ENCODE measurements at places on chromosomes 7 and 10.

DNA sequence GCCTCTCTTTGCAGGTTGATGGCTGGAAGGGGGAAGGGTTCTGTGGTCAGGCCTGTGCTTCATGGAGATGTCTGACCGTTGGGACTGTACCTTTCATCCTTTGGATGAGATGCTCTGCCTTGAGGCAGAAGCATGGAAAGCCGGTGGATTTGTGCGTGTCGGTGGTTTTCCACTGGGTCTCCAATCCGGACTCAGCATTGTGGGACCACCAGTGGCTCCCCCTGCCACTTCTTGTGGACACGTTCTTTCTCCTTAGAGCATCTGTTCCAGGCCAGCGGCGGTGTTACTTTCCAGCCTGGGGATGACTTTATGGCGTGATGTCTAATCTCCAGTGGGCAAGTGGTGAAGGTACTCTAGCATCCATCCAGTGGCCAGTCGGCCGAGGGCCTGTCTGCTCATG, 178.4 kb downstream of the MGMT start:
- DNase-seq = no peak

DNA sequence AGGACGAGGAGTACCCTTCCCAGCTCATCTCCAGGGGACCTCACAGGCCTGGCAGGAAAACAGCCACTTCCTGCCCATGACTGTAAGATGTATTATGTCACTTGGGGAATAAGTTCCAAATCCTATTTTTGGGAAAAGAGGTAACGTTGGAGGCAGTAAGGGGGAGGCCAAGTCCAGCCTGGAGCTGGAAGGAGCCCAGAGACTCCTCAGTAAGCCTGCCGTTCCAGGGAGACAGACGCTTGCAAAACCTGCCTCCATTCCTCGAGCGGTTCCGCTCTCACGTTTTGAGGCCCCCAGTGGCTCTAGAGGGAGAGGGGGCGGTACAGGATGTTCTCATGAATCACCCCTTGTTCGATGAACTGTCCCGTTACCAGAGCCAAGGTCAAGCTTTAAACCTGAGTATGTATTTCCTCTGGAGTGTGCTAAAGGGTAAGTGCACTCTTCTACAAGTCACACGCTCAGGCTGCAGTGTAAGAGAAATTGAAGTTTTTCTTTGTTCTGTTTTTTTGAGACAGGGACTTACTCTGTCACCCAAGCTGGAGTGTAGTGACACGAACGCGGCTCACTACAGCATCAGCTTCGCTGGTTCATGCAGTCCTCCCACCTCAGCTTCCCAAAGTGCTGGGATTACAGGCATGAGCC, 45.5 kb upstream of the CYTH3 start:
- no peak for DNase-seq

GRCh38 chr7:88322151-88322550, 15.5 kb upstream of the STEAP4 start:
- no peak for DNase-seq

DNA sequence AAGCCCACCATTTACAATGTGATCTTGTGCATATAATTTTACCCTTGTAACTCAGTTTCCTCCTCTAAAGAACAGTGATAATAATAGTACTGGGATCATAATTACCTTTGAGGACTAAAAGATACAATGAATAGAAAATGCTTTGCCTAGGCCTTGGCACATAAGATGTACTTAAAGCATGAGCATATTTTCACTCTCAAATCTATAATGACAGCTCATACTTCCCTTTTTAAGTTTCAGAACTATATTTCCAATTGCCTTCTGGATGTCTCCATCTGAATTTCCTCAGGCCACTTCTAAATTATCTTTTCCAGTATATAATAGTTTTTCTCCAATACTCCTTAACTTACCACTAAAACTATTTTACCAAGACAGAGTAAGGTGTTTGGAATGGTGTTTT, 13.3 kb upstream of the ITGB8 start:
- DNase-seq = no peak

- DNase-seq = peak; percentile 95
Observed at GRCh38 chr10:110410329-110411046, 87.2 kb upstream of the DUSP5 start.

- no peak for DNase-seq
Observed at GRCh38 chr10:90859321-90859751, 1.5 kb upstream of the HTR7 start.

DNA sequence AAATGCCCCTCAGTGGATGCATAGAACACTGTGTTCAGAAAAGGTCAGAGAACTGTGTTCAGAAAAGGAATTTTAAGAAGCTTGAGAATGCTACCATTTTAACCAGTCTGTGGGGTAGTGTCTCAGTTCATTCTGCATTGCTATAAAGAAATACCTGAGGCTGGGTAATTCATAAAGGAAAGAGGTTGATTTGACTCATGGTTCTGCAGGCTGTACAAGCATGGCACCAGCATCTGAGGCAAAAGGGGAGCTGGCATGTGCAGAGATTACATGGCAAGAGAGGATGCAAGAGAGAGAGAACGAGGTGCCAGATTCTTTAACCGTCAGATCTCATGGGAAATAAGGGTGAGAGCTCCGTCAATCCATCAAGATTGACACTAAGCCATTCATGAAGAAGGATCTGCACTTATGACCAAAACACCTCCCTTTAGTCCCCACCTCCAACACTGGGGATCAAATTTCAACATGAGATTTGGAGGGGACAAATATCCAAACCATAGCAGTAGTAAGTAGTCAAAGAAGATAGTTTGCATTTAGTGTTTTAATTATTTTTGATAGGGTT, 119.8 kb downstream of the FAM107B start:
- DNase-seq = no peak

DNA sequence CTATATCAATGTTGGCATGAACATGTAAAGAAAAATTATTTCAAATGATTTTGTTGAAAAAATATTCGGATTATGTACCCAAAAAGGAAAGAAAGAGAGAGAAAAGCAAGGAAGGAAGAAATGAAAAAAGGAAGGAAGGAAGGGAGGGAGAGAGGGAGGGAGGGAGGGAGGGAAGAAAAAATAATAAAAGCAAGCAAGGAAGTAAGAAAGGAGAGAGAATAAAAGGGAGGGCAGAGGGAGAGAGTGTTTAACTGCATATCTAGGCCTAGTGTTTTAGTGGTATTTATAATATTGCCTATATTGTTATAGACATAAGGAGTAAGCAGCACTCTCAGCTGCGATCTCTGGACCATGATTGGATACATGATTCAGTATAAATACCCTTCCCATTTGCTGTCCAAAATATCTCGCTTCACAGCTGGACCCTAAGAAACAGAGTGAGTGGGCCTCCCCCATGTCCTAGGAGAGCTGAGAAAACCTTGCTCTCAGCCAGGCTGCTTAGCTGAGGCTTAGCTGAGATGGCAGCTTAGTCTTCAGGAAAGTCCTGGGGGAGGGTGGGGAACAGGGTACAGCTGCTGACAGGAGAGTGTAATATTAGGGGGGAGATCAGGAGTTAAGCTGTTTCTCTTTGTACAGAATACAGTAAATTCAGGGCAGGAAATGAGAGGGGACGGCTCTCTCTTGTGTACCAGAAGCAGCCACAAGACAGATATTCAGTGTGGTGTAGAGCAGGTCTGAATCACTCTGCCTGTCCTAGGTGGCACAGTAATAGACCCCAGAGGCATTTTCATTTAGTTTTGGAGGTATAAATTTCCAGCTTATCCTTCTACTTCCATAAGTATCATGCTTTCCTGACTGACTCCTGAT, 66.8 kb upstream of the TARP start:
- no peak for DNase-seq

- peak; percentile 55 for DNase-seq
Observed at GRCh38 chr10:133307776-133308420, 774 bp downstream of the TUBGCP2 start.

DNA sequence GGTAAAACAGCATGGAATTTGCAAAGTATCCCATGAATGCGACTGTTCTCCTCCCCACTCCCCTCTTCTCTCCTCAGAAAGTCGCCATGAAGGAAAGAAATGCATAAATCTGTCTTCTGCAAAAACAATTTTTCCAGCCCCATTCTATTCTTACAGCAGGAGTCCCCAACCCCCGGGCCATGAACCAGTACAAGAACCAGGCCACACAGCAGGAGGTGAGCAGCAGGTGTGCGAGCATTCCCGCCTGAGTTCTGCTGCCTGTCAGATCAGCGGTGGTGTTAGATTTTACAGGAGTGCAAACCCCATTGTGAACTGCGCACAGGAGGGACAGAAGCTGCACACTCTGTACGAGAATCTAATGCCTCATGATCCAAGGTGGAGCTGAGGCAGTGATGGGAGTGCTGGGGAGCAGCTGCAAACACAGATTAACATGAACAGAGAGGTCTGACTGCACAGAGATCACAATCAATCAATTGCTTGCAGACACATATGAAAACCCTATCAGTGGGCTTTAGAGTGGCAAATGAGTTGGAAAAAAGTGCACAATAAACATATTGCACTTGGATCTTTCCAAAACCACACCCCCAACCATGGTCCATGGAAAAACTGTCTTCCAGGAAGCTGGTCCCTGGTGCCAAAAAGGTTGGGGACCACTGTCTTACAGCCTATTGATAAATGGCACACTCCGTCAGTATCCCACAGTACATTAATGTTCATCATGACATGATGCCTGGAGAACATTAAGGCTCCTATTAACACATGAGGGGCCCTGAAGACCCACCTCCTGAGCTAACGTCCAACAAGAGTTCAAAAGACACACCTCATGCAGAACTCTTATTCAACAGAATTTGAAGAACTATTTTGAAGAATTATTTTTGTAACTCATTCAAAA, 205.0 kb downstream of the PTPRN2 start:
- no peak for DNase-seq

- DNase-seq = no peak
Observed at GRCh38 chr10:129123428-129123827, 343.6 kb upstream of the MGMT start.

DNA sequence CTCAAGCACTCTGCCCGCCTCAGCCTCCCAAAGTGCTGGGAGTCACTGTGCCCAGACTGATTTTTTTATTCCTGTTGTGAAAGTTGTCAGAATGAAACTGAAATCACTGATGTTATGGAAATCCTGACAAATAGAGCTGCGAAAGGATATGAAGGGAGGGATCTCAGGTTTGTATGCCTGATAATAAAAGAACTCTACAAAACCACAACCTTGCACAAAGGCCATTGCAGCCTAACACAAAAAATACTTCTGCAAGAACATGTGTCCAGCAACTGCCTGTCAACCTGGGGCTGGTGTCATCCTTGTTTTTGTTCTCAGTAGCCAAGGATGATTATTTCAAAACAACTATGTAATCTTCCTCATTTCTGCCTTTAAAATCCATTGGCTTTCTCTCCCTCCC, 126.1 kb downstream of the NEBL start:
- no peak for DNase-seq

- DNase-seq = peak; percentile 85
Observed at GRCh38 chr10:31940839-31941653, 12.4 kb upstream of the ARHGAP12 start.

- DNase-seq = no peak
Observed at GRCh38 chr7:132255898-132256297, 320.4 kb downstream of the PLXNA4 start.

- DNase-seq = no peak
Observed at GRCh38 chr10:128624656-128625530, 498.7 kb upstream of the MKI67 start.

GRCh38 chr7:371119-371778, 81.3 kb downstream of the FOXL3 start:
- DNase-seq = no peak

DNA sequence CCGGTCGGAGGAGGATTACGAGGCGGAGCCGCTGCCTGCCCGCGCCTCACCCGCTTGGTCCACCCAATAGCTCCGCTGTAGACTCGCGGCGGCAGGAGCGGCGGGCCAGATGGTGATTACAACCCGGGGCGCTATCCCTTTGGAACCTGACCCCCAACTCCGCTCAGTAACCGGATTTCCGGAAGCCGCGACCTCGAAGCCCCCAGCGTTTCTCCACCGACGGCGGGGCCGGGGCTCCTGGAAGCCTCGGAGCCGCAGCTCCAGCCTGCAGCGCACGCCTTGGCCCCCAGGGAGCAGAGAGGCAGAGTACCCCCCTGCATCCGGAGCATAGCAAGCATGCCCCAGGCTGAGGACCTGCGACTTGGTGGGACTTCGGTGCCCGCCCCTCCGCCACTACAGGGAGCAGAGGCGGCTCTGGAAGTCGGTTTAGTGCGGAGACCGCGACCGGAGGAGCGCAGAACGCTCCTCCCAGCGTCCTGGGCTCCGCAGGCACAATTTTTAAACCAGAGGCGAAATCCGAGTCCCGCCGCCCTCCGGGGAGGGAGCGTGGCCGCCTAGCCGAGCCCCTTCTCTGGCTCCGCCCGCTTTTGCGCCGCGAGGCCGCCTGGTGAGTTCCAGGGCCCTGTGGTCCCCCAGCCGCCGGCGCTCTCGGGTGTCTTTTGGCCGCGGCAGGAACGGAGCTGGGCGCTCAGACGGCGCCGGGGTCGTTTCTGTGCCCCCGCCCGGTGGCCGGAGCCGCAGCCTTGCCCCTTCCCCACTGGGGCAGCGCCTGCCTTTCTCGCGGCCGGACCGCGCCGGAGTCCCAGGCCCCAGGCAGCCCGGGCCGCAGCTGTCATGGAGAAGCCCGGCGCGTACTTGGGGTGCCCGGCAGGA, 28.2 kb upstream of the BMS1 start:
- DNase-seq = no peak

DNA sequence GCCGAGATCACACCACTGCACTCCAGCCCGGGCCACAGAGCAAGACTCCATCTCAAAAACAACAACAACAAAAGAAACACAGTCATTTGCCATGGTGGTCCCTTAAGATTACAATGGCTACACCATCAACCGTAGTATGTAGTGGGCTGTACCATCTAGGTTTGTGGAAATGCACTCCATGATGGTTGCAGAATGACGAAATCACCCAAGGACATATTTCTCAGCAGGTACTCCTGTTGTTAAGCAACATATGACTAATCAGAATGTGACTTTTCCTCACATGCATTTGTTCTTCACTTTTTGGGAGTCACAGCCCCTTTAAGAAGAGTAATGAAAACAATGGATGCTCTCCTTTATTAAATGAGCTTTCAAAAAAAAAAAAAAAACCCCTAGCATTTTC, 11.0 kb downstream of the SVIL start:
- DNase-seq = no peak

DNA sequence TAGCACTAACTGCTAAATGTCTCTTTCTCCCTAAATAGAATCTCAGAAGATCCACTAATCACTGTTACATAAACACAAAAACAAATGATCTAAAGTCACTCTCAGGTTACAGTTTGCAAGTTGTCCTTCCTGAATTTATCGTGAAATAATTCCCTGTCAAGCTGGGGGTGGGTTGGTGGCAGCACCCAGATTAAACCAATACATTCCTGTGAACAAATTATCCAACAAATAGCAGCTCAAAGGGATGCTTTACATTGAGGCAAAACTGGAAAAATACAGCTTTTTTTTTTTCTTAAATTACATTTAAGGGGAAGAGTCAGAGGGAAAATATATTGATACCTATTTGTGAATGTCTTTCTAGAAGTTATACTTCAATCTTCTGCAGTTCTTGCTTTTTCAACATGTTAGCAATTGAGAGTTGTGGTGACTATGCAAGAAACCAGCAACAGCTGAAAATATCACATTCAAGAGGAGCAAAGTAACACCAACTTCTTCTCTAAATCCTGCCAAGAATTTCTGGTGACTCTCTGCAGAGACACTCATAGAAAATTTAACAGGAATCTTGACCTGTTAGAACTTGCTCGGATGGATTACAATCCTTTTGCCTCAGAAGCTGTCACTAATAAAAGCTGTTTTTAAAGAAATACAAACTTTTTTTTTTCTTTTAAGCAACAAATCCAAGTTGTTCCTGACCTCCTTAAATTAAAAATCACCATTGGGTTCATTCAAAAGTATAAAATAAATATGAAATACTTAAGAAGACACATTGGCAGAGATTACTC, 18.9 kb downstream of the LMOD2 start:
- DNase-seq = peak; percentile 40

Data from epithelial cell of prostate (primary cell).